ENCODE measurements at places on chromosomes 13 and 19.

DNA sequence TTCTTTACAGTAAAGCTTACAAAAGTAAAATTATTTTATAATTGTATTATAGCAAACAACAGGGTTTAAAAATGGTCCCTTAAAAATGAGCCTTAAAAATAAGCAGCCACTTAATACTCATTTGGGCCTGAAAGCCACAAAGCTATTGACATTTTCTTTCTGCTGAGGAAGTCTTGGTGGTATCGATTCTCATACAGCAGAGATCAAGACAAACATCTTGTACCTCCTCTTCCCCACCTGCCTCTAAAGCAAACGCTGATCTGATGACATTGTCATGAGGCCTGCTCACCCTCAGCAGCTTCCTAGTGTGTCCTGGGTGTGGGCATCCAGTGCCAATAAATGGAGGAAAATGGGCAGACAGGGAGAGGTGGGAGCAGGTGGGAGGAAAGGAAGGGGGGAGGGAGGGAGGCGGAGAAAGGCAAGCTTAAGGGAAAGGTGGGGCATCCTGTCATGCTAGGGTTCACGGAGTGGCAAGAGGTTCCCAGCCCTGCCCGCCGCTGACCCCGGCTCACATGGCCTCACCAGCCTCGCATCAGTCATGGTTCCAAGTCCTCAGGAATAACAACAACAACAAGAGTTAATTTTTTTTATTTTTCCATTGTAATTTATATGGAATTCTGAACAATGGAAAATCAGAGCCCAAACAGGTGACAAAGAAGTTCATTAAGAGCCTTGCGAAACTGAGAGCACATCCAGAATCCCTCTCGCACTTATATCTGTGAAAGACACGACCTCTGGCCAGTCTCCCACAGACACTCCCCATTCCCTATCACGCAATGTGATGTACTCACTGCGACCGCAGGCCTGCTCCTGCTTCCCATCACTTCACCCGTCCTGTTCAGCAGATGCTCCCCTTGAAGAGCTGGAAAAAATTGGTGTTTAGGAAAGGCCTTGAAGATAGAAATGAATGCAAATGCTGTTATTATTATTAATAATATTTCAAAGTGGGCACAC, 15.1 kb upstream of the ATP11A start:
- DNase-seq = no peak

DNA sequence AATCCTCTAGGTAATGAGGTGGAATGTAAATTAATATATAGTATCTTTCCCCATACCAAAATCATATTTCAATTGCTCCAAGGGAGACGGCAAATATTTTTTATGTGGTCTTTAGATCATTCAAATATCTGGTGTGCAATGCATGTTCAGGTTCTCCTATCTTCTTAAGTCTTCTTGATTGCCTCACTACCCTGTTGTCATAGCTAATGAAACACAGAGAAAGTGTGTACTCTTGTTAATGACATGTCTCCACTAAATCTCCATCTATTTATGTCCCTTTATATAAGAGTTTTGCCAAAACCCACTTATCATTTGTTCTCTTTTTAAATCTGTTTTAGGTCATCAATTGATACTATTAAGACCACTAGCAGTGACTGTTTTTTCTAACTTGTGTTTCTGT, 6.6 kb downstream of the STARD13 start:
- DNase-seq = no peak

- no peak for DNase-seq
These were observed 16.0 kb downstream of the KLF2 start for GRCh38 chr19:16340654-16341053.

DNA sequence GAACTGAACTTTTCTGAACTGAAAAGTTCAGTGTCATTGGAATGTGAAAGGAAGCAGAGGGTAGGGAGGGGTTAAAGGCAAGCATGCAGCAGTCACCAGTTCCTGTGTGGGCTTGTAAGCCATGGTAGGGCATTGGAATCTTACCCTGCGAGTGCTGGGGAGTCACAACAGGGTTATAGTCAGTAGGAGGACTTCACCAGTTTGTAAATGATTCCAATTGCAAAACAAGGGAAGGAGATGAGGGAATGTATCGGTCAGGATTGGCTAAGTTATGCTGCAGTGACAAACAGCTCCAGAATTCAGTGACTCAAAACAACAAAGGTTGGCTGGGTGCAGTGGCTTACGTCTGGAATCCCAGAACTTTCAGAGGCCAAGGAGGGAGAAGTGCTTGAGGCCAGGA, 12.8 kb downstream of the LYPD3 start:
- no peak for DNase-seq

- peak; percentile 28 for DNase-seq
These were observed 39.9 kb upstream of the CEACAM8 start for GRCh38 chr19:42634409-42635232.

DNA sequence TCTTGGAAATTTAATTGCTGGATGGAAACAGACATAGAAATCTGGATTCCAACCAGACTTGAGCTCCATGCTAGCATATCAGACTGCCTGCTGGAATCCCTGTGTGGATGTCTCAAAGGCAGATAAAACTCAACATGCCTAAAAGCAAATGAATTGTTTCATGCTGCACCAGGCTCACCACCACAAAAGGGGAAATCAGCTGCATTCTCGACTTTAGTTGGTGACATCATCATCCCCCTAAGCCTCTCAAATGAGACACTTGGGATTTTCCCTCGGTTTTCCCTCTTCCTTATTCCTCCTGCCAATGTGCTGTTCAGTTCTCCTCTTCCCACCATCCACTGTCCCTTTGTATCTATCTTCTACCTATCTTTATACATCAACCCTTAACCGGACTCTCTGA, 134.3 kb downstream of the ZDHHC20 start:
- DNase-seq = no peak

DNA sequence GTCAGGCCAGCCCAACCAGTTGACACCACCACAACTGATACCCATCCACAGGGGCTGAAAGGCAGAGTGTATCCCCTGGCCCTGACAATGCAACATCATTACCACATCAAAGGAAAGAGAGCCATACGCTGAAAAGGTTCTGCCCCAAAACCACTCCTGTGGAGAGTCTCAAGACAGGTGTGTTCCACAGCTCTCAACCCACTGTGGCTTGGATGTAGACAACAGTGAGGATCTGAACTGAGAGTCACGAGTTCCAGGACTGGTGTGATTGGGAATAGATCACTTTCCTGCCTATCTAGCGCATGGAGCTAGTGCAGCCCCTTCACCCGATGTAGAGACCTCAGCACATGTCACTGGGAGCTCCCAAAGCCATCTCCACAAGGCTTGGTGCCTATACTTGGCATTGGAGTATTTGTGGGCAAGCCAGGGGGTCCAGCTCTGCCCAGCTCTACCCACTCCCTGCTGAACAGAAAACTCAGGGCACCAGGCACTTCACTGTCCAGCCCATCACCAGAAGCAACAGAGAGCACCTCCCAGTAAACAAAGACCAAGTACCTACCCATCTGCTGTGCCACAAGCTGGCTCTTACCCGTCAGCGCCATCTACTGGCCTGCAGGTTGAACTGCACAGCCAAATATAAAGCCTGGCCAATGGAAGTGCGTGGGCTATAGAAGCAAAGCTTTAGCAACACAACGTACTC, 579.5 kb downstream of the UQCRFS1 start:
- peak; percentile 15 for DNase-seq

- peak; percentile 48 for DNase-seq
These were observed 20.0 kb downstream of the TICAM1 start for GRCh38 chr19:4811328-4812131.

GRCh38 chr13:30880856-30881155, 25.3 kb upstream of the MEDAG start:
- DNase-seq = no peak

- no peak for DNase-seq
These were observed 253.8 kb downstream of the DLEU7 start for GRCh38 chr13:50589651-50590054.

DNA sequence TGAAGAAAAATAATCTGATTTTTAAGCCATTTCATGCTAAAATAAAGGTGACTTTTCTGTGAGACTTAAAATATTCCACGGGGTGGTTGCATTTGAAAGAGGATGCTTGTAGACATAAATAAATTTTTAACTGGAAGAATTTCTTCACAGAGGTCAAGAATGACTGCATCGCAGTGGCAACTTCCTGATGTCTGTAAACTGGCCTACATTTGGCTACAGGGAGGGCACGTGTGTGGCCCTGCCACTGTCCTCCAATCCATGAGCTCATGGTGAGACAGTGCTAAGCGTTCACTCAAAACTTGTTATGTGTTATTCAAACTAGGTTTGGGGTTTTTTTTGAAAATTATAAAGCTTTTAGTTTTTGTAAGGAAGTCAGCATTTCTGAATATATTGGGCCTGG, 1089.3 kb downstream of the EFNB2 start:
- DNase-seq = no peak

DNA sequence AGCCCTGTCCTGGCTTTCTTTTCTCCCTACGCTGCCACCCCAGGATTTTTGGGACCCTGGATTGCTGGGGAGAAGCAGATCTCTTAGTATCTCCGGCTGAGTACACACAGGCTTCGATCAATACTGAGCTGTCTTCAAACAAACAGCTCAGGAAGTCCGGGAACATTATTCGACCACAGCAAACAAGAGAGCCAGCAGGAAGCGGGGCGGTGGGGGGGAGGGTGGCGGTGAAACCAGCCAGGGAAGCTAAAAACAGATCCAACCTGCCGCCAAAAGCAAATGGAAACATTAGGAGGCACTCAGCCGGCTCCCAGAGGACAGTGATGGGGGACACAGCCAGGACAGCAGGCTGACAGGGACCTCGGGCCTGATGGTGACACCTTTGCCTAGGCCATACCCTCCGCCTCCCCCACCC, 12.2 kb upstream of the BCAM start:
- DNase-seq = no peak

GRCh38 chr19:12098040-12098439, 33.5 kb downstream of the ZNF844 start:
- no peak for DNase-seq

DNA sequence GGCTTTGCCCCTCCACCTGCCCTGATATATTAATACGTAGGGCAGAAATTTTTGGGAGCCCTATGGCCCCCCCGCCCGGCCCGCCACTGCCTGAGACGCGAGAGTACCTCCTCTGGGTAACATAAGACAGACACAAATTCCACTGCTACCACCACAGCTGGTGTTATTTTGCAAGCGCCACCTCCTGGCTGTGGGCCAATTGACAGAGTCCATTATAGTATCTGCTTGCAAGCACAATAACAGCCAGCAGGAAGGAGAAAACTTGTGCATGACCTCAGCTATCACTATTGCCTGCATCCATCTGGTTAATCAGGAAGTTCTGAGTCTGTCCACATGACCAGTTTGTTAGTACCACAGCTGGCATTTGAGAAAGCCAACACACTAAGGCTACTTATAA, 25.3 kb upstream of the OR10H2 start:
- no peak for DNase-seq

DNA sequence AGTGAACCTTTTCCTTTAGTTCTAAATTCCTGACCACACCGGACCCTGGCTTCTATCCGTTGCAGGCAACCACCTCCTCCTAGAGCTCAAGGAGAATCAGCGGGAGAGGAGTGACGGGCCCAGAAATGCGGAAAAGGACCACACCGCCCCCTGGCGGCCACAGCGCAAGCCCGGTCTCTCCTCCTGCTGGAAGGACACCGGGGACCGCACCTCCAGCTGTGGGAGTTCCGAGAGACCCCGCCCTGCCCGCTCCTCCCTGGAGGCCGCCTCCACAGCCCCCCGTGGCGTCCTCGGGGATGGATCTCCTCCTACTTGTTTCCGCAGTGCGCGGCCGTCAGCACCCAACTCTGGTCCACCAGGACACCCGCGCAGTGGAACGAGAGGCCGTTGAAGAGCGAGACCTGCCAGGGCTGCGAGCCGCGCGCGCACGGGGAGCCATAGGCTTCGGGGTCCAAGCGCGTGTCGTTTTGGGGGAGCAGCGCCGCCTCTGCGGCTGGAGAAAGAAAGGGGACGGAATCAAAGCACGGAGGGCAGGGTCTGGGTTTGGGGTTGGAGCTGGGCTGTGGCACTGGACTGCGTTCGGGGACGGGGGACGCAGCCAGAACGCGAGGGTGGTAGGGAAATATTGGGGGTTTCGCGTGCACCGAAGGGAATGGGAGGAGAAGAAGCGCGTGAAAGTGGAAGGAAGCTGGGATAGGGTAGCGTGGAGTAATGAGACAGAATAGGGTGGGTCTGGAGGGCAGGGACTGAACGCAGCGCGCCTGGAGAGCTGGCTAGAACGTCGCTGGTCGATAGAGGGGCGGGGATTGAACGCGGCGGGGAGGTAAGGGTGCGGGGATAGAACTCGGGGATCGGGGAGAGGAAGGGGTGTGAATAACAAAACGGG, 2.5 kb downstream of the KLK10 start:
- DNase-seq = no peak

- no peak for DNase-seq
These were observed 28.5 kb upstream of the RBM26 start for GRCh38 chr13:79434556-79434955.

- DNase-seq = no peak
These were observed 120.0 kb upstream of the TMTC4 start for GRCh38 chr13:100794575-100794974.

DNA sequence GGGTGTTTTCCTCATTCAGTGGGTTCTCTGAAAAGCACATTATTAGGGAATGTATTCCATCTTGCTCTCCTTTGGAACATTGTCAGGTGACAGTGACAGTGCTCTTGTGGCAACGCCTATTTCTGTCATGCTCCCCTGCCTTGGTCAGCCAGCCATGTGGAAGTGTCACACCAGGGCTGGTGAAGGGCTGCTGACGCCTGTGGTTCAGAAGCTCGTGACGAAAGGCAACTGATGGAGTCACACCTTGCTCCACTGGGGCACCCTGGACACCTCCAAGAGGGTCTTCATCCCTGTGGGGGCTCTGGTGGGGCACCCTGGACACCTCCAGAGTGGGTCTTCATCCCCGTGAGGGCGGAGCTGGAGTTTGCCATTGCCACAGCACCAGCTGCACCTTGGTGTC, 68.9 kb upstream of the GPR183 start:
- no peak for DNase-seq

GRCh38 chr19:7395360-7396066, 46.8 kb downstream of the ARHGEF18 start:
- DNase-seq = no peak

GRCh38 chr19:2167896-2168618, 4.3 kb downstream of the DOT1L start:
- no peak for DNase-seq

DNA sequence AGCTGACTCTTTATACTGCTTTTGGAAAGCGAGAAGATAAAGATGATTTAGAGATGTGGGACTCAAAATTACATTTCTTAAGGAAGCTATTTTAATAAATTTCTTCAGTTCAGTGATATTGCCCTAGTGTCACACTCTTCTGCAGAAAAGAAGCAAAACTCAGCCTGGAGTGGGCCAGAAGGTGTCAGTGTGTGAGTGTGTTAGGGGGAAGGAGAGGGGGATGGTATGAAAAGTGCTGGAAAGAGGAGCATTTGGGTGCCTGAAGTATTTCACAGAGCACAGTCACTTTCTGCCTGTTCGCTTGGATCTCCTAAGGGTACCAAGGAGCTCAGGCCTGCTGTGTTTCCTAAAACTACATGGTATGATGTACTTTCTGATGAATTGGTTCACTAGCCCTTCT, 84.5 kb upstream of the FRY start:
- DNase-seq = no peak

- DNase-seq = no peak
These were observed 135.9 kb downstream of the RAP2A start for GRCh38 chr13:97569841-97570240.

GRCh38 chr13:53017433-53017970, 11.1 kb upstream of the OLFM4 start:
- DNase-seq = no peak

Measured in Panc1 (cell line).